ENCODE measurements at places on chromosomes 13 and 19.

DNA sequence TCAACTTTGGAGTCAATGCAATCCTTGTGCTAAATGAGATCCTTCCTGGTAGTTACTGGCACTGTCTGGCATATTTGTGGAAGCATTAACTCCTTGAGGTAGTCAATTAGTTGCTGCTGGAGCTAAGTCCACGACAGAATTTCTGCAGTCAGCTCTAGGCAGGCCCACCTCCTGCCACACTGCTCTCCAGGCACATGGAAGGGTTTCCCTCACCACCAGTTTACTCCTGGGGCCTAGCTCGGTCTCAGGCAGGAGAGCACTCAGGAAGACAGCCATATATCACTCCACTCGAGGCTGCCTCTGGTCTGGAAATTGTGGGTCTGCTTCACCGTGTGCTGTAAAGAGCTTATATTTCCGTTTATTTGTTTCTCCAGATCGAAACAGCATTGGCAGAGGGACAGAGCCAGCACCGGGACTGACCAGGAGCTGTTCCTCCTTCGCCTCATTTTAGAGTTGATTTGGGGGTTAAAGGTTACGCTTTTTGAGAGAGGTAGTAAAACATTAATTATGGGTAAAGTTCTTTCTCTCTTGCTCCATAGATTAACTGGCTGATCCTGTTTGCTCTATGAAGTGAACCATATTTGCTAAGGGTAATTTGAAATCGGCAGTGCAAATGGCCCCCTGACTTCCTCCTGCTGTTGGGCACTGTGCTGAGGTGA is 20.6 kb upstream of the GTF3A start:
- DNase-seq: no peak

GRCh38 chr19:38375748-38376147 is 1.4 kb downstream of the PSMD8 start:
- no peak for DNase-seq

- DNase-seq: no peak
Observed at GRCh38 chr19:1223018-1223855, 14.6 kb downstream of the CBARP start.

DNA sequence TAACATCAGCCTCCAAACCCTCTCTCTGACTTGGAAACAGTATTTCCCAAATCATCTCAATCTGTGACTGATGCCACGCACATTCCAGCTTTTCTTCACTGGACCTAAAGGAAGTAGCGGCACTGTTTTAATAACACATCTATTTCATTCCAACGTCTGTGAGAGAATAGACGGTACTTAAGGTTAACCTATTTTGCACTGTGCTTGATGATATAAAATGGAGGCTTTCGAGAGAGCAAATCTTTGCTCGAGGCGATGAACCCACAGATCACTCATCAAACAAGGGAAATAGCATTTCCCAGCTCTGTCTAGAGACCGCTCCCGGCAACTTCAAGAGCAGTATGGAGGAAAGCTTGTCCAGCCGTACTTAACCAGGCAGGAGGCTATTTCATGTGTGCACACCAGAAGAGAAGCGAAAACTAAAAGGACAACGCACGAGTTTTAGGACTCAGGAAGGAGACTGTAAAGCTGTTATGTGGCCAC is 2.9 kb downstream of the UBL3 start:
- no peak for DNase-seq

GRCh38 chr19:23304238-23304637 is 54.0 kb upstream of the ZNF724 start:
- DNase-seq: no peak

- DNase-seq: peak; percentile 36
Observed at GRCh38 chr19:33639035-33639681, 17.4 kb downstream of the CHST8 start.

GRCh38 chr19:45809643-45810159 is 5.4 kb downstream of the RSPH6A start:
- DNase-seq: peak; percentile 82

DNA sequence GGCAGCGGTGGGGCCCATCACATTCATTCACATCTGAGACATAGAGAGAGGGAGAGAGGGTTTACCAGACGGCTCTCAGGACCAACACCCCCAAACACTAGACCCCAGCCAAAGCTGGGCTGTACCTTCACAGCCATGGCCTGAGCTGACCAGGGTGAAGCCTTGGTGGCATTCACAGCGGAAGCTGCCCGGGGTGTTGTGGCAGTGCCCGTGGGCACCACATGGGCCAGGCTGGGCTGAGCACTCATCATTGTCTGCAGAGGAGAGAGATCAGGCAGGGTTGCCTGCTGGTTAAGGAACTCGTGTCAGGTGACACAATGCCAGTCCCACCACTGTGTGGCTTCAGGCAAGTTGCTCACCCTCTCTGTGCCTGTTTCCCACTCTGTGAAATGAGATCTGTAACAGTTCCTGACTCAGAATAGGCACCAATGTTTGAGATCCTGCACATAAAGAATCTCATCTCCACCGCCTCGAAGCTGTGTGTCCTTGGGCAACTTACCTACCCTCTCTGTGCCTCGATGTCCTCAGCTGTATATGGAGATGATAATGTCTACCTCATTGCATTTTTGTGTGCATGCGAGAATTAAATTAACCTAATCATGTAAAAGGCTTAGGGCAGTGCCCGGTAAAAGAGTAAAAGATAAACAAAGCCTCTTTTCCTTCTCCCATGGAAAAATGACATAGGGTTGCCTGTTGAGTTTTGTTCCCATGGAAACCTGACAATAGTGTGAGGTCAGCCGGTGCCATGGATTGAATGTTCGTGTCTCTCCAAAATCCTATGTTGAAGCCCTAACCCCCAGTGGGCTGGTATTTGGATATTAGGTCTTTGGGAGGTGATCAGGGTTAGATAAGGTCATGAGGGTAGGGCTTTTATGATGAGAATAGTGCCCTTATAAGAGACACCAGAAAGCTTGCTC is 22.9 kb downstream of the CCL25 start:
- DNase-seq: no peak

DNA sequence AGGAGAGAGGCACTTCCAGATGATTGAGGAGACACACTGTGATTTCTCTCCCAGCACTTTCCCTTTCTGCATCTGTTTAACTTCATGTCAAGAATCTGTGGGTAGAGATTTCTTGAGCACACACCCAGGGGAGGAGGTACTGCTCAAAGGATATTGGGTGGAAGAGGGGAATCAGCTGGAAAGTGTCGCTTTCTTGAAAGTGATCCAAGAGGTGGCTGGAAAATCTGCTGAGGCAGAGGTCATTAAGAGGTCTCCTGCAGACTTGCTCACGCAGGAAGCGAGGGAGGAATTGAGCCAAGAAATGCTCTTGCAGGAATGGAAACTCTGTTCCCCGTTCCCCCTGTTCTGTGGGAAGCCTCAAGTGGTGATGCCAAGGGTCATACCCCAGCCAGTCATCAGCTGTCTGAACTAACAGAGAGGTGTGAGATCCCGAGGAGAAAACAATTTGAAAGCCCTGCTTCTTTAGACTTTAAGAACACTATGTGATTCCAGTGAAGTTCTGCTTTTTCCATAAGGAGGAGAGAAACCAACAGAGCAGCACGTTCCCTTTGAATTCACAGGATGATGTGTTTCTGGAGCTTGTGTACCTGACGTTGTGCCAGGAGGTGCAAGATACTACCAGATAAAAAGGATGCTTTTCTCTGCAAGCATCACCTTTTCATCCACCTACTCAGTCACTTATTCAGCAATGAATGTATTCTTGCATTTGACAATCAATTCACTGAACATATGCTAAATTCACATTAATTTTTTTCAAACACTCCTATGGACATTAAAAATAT is 163.4 kb upstream of the GPR12 start:
- DNase-seq: no peak

DNA sequence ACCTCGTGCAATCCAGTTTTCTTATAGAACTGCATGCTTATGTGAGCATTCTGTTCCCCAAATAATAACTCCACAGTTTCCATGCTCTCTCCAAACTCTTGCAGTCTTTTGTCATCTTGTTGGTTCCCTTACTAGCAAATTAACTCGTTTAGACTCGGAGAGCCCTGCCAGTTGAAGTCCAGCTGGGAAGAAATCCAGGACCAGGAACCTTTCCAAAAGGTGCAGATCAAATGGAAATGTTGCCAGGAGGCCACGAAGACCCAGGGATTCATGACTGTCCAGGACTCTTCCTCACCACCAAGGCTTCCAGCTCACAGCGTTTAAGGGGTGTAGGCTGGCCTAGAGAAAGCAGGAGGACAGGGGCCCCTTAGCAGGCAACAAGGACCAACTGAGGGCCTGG is 2.1 kb upstream of the TDRD12 start:
- DNase-seq: no peak

All from NCI-H146 (cell line).